Hematopoietic multipotent progenitor cell treated with erythropoietin and hydrocortisone succinate and interleukin-3 and kit ligand, for 15 days (in vitro differentiated cells): ENCODE measurements at places on chromosomes 1 and 21.
A peak's percentile ranks its signal among the peaks of the same experiment; 100 is the strongest.

DNA sequence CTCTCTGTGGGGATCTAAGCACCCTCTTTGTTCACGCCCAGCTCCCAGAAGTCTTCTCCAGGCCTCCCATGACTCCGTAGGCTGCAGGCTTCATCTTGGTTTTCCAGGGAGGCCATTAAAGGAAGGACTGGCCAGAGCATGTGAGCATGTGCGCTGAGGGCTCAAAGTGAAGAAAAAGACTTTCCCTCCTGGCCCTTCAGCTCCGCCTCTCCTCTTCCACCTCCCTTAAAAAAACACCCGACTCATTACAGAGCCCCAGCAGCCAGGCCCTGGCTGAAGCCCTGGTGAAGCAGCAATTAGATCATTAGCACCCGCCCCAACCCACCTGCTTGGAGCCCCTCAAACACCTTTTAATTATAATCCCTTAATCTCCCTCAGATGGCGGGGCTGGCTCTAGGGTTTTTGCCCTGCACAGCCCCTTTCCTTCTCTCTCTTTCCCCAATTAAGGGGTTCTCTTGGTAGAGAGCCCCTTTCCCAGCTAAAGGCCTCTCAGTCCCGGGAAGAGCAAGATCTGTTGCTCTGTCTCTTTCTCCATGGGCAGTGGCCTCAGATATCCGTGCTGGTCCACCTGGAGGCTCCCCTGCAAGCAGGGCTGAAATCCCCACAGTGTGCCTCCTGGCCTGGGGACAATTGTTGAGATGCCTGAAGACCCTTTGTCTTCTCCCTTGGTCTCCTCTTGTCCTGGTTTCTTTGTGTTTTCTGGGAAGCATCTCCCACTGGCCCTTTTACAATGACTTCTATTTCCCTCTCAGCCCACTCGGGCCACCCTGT lies 30.5 kb downstream of the RHBG start:
- no peak for DNase-seq

DNA sequence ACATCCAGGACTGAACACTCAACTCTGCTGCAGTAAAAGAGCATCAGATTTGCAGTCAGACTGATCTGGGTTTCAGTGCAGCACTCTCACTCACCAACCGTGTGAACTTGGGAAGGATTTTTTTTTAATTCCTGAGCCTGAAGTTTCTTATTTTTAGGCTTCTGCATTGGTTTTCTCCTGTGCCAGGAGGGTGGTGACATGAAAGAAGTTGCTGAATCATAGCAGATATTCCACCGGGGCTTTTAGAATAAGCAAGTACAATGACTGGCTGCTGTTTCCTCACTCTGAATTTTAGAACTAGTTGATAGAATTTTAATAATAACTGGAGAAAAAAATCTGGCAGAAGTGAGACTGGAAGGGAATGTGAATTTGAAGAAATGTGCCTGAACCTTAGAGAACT lies 11.6 kb downstream of the ADAM30 start:
- no peak for DNase-seq

DNA sequence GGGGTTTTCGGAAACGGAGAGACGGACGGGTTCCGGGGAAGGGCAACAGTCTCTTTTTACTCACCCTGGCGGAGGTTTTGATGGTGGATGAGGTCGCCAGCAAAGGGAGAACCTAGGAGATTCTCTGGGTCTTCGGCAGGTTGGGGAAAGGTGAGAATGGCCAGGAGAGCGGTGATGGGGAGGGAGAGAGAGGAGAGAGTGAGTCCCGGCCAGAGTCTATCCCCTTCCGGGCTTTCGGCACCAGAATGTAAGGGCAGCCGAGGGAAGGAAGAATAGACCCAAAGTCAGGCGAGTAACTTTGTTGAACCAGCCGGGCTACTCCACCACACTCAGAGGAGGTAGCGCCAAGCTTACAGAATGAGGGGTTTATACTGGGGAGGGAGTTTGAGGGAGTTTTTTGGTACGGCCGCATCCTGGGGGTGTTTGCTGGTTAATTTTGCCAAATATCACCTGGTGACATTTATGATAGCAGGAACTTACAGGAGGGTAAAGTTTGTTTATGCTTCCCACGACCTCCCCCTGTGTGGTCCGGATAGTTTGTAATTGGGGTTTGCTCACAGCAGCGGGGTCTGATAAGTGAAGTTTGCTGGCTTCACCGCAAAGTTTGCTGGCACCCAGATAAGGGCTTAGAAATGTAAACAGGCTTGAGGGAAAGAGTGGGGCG lies 141.1 kb upstream of the ETV3 start:
- peak; percentile 87 for DNase-seq

GRCh38 chr21:45974073-45975019 lies 7.2 kb upstream of the COL6A1 start:
- DNase-seq, result no peak

DNA sequence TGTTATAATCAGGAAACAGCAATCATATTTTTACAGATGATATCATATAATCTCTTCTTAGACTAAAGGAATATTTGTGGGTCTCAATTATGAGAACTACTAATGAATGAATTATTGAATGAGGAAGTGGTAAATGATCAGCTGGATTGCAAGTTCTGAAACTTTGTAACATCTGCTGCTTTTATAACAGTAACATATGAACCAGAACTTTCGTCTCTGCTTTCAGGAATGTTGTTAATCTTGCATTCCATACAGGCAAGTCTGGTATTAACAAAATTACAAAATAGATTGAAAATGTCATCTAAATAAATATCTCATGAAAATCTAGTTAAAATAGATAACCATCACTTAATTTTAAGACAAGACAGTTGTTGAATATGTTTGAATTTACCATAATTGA lies 110.5 kb upstream of the COL11A1 start:
- DNase-seq, result no peak

DNA sequence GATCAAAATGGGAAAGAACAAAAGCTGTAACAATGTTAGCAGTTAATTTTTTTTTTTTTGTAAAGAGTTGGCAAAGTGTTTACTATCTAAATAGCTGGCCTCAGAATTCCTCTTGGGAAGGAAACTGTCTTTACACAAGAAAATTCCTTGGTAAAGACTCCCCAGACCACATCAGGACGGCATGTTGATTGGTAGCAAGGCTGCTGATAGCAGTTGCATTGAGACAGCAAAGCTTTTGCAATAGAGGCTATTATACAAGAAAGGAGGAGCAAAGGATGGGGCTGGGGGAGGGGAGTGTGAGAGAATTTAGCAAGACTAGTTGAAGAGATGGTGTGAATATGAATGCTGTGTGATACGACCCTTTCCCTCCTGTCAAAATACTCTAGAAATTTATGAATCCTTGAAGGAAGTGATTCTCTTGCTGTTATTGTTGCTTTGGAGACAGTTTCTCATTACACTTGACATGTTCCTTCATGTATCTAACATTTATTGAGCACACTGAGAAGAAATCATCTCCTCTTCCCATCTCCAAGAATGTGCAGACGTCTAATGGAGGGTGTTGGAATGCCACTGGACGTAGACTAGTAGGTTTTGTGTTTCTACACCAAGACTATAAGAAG lies 355.6 kb downstream of the SIPA1L2 start:
- DNase-seq, result no peak

- peak; percentile 75 for DNase-seq
Observed at GRCh38 chr1:38815903-38816627, 43.5 kb downstream of the RRAGC start.

DNA sequence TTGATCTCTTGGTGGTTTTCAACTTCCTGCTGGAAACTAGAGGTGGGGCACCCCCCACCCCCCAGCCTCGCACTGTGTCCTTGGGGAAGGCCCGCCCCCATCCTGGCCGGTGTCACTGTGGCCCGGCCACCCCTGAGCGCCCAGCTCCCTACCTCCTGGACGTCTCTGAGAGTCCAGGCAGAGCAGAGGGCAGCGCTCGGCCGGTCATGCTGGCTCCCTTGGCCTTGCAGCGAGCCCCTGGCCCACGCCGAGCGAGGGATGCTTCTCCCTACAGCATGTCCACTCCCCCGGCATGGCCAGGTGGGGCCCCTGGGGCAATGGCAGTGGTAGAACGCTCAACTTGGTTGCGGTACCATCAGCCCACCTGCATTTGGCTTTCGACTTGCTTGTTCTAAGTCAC lies 28.7 kb upstream of the TRAPPC10 start:
- no peak for DNase-seq

- no peak for DNase-seq
Observed at GRCh38 chr1:158053276-158053675, 59.8 kb downstream of the KIRREL1 start.

GRCh38 chr21:41713495-41714281 lies 53.2 kb downstream of the RIPK4 start:
- no peak for DNase-seq

DNA sequence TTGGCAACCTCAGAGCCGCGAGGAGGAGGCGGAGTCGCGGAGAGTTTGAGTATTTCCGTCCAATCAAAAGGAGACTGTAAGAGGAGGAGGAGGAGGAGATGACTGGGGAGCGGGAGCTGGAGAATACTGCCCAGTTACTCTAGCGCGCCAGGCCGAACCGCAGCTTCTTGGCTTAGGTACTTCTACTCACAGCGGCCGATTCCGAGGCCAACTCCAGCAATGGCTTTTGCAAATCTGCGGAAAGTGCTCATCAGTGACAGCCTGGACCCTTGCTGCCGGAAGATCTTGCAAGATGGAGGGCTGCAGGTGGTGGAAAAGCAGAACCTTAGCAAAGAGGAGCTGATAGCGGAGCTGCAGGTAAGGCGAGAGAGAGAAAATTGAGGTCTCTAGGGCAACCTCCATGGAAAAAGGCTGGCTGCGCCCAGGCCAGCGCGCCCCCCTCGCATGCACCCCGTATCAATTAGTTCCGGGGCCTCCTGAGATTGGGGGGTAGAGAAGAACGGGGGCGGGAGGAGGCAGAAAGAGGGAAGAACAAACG lies at the start of gene PHGDH:
Gene PHGDH, plus strand, starts transcription at position 131 of the 538 bp plus-strand sequence. Its CDS starts 89 bp downstream, at position 220.
- DNase-seq, result no peak

DNA sequence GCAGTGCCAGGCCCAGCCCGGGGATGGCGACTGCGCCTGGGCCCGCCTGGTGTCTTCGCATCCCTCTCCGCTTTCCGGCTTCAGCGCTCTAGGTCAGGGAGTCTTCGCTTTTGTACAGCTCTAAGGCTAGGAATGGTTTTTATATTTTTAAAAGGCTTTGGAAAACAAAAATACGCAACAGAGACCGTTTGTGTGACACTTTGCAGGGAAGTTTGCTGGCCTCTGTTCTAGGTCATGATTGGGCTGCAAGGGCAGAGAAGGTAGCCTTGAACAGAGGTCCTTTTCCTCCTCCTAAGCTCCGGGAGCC lies 719 bp downstream of the SOD1 start:
- no peak for DNase-seq

- no peak for DNase-seq
Observed at GRCh38 chr21:24025101-24025500, 1582.2 kb downstream of the MRPL39 start.

- peak; percentile 30 for DNase-seq
Observed at GRCh38 chr1:12496154-12496961, 121.7 kb downstream of the DHRS3 start.
